Spinal cord (tissue), 10 donors: ENCODE measurements at places on chromosomes 7 and 10. TPM values are rescaled to one million over a fixed set of nuclear protein-coding genes. Genes with fewer than 3 reads are reported as not detected.

Gene AS3MT
- total RNA-seq, result 7.8 TPM

Gene TRPV5
- 0.11 TPM for total RNA-seq

Gene CDNF
- total RNA-seq, result 0.50 TPM

Gene ZKSCAN5
- 14.6 TPM for total RNA-seq

Gene CALML3
- total RNA-seq, result not detected

Gene LIPF
- total RNA-seq, result not detected

Gene OLAH
- 0.79 TPM for total RNA-seq

Gene AP1S1
- total RNA-seq, result 49.0 TPM

Gene CCZ1
- 69.9 TPM for total RNA-seq

Gene ZSCAN21
- total RNA-seq, result 27.7 TPM

Gene H2BK1
- not detected for total RNA-seq

Gene BLNK
- 4.8 TPM for total RNA-seq

Gene TMEM130
- 14.1 TPM for total RNA-seq

Gene AKR1C4
- not detected for total RNA-seq

Gene GIMAP5
- 8.6 TPM for total RNA-seq

Gene AGAP9
- total RNA-seq, result 13.8 TPM

Gene ADRB1
- 3.2 TPM for total RNA-seq

Gene MUC3A
- 0.17 TPM for total RNA-seq

Gene ASB15
- not detected for total RNA-seq

Gene CNTNAP2
- 41.3 TPM for total RNA-seq

Gene PCGF6
- 11.2 TPM for total RNA-seq

Gene CALHM1
- 0.06 TPM for total RNA-seq

GRCh38 chr10:86388119-86388704 lies 21.6 kb upstream of the GRID1 start:
- DNase-seq, result no peak

GRCh38 chr7:93232673-93233018 lies 480 bp downstream of the VPS50 start:
- DNase-seq, result no peak

GRCh38 chr7:13421776-13422175 lies 567.7 kb downstream of the ETV1 start:
- no peak for DNase-seq

DNA sequence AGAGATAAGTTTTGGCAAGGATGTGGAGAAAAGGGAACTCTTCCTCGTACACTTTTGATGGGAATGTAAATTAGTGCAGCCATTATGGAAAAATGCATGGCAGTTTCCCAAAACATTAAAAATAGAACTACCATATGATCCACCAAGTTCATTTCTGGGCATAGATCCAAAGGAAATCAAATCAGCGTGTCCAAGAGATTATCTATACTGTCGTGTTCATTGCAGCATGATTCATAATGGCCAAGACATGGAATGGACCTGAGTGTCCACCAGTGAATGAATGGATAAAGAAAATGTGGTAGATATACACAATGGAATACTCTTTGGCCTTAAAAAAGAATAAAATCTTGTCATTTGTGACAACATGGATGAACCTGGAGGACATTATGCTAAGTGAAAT lies 70.3 kb upstream of the RSU1 start:
- DNase-seq, result no peak

DNA sequence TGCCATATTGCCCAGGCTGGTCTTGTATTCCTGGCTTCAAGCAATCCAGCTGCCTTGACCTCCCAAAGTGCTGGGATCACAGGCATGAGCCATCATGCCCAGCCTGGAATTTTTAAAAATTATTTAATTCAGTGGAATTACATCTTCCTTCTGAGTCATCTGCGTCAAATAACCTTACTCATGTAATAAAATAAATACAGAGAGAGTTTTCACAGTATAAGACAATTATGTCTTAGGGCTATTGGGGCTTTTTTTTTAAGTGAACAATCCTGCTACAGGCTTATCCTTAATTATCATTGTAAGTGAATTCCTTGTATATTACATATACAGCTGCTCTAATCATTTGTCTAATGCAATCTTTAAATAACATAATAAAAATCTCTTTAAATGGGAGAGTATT lies 108.3 kb downstream of the MAPK8 start:
- DNase-seq, result no peak

GRCh38 chr10:33776419-33777070 lies 442.1 kb upstream of the NRP1 start:
- no peak for DNase-seq

- peak; percentile 95 for DNase-seq
Observed at GRCh38 chr7:117072620-117073118, 119.4 kb downstream of the ST7 start.

GRCh38 chr7:35232994-35233393 lies 20.9 kb downstream of the TBX20 start:
- DNase-seq, result no peak

- no peak for DNase-seq
Observed at GRCh38 chr10:107022600-107023354, 141.7 kb downstream of the SORCS1 start.

DNA sequence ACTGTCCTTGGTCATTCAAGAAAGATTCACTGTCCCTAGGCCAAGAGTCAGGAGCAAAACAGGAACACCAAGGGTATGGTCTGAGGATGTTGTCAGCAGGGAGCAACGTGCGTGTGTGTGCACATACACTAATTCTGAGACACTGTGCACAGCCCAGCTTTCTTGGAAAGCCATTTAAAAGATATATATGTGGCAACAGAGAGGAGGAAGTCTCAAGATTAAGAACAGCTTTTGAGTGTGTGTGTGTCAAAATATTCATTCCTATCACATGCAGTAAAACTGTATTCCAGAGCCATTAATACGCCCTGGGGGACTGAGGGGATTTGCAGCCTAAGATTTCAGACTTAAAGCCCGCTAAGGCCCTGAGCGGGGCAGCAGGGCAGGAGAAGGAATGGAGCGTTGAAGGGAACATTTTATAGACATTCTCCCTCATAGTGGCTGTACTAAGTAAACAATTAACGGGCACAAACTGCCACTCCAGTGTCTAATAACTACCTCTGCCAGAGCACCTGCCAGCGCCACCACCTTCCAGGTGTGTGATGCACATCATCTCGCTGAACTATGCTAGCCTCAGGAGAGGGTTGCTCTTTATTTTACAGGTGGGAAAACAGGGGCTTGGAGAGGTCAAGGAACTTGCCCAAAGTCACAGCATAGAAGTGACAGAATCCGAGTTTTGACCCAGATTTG lies 2.0 kb downstream of the NOD1 start:
- no peak for DNase-seq

DNA sequence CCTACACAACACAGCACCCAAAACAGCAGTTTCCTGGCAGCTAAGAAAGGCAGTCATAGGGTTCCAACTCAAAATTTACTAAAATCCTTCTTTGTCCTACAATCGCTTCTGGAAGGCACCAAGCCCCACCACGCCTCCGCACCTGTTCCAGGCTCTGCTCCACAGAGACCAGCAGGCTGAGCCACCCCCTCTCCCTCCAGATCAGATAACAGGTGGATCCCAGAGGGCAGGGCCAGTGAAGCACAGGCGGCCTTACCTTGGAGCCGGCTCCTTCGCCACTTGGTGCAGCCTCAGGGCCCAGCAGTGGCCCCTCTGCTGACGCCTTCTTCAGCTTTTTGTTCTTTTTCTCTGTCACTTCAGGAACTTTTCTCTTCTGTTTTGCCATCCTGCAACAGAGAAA lies 33.0 kb downstream of the ZFAND2A start:
- DNase-seq, result no peak

GRCh38 chr10:1425879-1426278 lies 311.4 kb downstream of the ADARB2 start:
- no peak for DNase-seq

- DNase-seq, result no peak
Observed at GRCh38 chr7:5492636-5493020, 69.0 kb upstream of the TNRC18 start.

DNA sequence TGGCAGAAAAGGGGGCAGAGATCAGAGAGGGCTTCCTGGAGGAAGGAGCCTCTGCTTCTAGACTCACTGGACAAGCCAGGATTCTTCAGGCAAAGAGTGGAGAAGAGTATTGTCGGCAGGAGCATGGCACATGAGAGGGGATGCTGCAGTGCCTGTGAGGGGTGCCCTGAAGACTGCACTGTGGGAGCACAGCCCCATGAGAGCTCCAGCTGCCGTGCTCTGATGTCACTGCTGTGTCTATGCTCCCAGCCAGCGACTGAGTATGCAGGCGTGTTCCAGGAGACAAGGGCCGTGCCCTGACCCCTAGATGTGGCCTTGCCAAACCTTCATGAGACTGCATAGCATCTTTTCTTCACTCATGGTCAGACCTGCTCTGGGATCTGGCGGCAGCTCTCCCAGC lies 339.1 kb downstream of the RPS24 start:
- DNase-seq, result no peak

GRCh38 chr10:103968441-103969391 lies 1.8 kb downstream of the SLK start:
- DNase-seq, result no peak

DNA sequence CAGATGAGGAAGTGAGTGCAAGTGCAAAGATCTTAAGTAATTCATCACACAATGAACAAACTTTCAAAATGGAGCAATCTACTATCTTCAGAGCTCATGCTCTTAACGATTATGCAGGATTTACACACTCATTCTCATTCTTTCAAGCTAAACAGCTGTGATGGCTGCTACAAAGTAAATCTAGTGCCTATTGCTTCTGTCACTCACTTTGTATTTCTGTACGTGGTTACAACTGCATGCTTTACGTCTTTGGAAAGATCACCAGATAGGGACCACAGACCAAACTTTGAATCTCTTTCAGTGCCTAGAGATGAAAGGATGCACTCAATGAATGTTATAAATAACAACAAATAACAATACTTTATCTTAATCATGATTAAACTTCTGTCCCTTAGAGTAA lies 194.6 kb downstream of the MAGI2 start:
- no peak for DNase-seq

DNA sequence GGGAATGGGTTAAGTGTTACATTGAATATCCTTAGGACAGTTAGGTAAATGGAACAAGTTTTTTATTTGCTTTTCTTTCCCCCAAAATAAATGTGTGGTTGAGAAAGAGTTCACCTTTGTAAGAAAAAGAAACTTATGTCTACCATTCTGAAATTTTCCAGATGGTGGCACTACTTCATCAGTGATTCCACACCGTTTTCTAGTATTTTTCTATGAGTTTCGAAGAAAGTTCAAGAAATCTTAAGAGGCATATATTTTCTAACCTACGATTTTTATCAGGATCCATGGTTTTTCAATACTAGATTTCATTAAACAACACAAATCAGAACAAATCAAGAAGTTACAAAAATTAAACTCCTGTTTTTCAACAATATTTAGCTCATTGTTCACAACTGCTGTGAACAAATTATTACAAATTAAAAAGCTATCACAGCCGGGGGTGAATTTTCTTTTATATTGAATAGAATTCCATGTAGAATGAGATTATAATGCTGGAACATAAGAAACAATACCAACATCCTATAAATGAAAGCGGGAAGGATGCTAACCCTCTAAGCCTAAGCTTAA lies 163.1 kb upstream of the NPVF start:
- no peak for DNase-seq

- no peak for DNase-seq
Observed at GRCh38 chr7:52017802-52018679, 701.4 kb upstream of the COBL start.

DNA sequence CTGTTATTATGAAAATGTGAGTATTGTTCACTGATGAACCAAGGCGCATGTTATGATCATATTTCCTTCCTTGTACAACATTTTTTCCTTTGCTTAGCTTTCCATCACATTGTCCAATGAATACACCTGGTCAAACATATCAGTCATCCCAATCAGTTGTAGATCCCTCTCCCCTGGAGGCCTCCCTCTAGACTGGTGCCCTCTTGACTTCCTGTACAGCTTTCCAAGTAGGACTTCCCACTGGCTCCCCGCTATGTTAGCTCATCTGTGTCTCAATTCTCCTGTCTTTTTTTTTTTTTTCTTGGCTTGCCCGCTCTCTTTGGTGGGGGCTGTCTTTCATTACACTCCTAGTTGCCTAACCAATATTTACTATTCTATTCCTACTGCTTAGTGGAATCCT lies 214.2 kb upstream of the NPY start:
- no peak for DNase-seq

DNA sequence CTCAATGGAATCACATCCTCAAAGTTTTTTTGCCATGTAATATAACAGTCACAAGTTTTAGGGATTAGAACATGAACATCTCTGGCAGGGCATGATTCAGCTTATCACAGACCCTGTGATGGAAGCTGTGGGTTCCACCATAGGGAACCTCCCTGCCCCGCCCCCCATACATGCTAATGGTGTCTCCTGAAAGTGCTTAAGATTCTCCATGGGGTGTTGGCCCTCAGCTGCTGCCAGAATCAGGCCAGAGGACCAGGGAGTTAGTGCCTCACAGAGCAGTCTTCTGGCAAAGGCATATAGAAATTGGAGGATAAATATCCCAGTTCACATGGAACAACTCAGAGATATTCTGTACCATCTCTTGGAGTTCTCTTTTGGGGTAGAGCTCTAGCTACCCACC lies 119.4 kb downstream of the RAB11FIP2 start:
- DNase-seq, result no peak

DNA sequence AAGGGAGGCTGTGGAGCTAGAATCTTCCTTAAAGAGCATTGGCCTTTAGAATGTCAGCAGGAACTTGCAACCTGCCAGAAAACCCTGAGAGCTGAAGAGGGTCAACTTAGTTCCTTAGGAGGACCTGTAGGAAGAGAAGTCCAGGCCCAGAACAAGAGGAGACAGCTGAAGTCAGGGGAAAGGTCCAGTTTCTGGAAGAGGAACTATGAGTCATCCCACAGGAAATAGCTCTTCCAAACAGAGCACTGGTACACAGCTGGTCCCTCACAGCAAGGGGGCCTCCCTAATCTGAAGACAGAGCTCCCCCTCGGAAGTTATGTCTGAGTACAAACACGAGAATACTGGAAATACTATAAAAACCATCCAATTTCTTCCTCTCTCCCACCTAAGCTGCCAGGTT lies 98.9 kb downstream of the HERPUD2 start:
- DNase-seq, result no peak

GRCh38 chr7:139697056-139697455 lies 80.7 kb downstream of the HIPK2 start:
- DNase-seq, result no peak

- no peak for DNase-seq
Observed at GRCh38 chr7:1026721-1027161, 17.6 kb upstream of the GPR146 start.

DNA sequence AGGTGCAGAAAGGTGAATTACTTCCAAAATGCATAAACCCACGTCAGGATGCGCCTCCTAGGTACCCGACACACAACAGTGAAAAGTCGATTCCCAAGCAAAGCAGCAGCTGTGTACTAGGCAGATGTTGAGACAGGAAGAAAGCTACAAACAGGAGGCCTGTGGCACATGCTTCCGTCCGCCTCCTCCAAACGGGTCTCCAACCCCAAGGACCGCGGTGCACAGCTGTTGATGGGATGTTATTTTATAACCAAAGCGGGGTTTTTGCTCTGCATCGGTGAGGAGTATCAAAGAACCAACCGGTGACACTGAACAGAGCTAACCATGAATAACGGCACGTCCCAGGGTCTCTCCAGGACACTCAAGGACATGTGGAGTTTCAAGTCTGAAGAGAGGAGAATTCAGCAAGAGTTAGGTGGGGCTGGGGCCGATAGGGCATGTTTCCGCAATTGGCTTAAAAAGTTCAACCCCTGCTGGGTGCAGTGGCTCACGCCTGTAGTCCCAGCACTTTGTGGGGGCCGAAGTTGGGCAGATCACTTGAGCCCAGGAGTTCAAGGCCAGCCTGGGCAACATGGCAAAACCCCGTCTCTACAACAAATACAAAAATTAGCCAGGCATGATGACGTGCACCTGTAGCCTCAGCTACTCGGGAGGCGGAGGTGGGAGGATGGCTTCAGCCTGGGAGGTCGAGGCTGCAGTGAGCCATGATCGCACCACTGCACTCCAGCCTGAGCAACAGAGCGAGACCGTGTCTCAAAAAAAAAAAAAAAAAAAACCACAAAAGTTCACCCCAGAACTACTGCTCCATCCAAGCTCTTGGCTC lies 108.0 kb downstream of the SMURF1 start:
- no peak for DNase-seq
